ENCODE measurements at places on chromosomes 12 and 14. TPM values are rescaled to one million over a fixed set of nuclear protein-coding genes. Genes with fewer than 3 reads are reported as not detected.

Gene PIP4K2C
- total RNA-seq: 29.3 TPM

Gene LAG3
- 4.4 TPM for total RNA-seq

Gene LRFN5
- total RNA-seq: 45.1 TPM

Gene GPRC5D
- total RNA-seq: not detected

Gene TAC3
- not detected for total RNA-seq

Gene DLST
- 60.7 TPM for total RNA-seq

Gene CPNE8
- 11.1 TPM for total RNA-seq

Gene M6PR
- total RNA-seq: 78.4 TPM

Gene LTB4R2
- 7.1 TPM for total RNA-seq

Gene BHLHE41
- 5.4 TPM for total RNA-seq

Gene SOS2
- 23.3 TPM for total RNA-seq
